ENCODE measurements at places on chromosomes 2 and 18. TPM values are rescaled to one million over a fixed set of nuclear protein-coding genes. Genes with fewer than 3 reads are reported as not detected.

DNA sequence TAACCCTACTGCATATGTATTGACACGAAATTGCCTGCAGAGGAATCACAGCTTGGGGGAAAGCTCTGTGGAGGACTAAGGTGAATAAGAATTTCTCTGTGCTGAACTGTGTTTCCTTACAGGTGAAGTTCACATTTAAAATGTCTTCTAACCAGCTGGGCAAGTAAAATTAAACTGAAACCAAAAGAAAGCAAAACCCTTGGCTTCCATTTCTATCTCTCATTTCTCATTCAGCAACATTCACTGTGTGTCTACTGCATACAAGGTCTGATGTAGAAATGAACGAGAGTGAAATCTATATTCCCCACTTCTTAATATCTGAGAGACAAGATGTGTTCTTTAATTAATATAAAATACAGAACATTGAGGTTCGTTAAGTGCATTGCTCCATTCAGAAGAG lies 397.3 kb downstream of the SOX11 start:
- DNase-seq, result no peak

Gene EPHA4
- total RNA-seq, result 5.2 TPM

- no peak for DNase-seq
Measured at GRCh38 chr2:196168181-196168580, 3.2 kb downstream of the STK17B start.

Gene DUSP2
- 202 TPM for total RNA-seq

Gene CPLX4
- not detected for total RNA-seq

DNA sequence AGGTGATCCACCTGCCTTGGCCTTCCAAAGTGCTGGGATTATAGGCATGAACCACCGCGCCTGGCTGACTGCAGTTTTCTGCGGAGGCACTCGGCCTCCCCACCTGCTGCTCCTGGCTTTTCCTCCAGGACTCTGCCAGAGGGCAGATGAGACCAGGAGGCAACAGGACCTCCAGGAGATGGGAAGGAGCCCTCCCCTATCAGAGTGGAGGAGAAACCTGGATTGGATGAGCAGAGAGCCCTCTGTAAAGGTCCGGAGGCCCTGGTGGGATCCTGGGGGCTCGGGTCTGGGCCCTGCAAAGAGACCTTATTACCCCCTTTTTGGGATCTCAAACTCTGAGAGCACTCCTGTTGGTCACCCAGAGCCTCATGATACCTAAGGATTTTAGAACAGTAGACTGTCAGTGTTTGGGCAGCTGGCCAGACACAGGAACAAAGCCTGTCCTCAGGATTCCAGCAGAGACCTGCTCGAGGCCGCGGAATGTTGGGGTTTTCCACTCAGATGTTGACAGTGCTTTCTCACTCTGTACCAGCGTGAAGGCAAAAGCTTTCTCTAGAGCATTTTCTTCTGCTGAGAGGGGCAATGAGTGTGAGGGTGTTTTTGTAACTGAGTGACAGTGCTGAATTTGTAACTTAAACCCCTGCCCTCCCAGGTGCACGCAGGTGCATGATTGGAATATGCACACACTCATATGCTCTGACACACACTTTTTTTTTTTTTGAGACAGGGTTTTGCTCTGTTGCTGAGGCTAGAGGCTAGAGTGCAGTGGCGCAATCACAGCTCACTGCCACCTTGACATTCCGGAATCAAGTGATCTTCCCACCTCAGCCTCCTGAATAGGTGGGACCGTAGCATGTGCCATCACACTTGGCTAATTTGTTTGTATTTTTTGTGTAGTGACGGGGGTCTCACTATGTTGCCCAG lies 48.4 kb downstream of the NPPC start:
- no peak for DNase-seq

Gene GPR17
- not detected for total RNA-seq

GRCh38 chr18:31426871-31427406 lies 20.6 kb upstream of the DSG3 start:
- DNase-seq, result no peak

DNA sequence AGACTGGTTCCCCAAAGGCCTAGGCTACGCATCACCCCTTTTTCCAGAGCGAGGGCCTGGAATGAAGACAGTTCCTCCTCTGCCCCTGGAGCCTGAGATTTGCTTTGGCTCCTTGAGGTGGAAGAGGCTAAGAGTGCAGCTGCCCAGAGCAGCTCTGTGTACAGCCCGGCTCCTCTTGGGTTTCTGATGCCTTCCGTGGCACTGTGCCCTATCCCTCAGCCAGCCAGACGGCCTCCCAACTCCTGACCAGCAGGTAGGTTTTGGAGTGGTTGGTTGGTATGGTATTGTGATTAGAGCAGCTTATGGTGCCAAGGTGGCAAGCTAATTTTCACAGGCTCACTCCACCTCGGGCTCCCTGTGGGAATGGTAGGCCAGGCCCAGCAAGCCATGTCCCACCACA lies 112.2 kb downstream of the TANC1 start:
- no peak for DNase-seq

DNA sequence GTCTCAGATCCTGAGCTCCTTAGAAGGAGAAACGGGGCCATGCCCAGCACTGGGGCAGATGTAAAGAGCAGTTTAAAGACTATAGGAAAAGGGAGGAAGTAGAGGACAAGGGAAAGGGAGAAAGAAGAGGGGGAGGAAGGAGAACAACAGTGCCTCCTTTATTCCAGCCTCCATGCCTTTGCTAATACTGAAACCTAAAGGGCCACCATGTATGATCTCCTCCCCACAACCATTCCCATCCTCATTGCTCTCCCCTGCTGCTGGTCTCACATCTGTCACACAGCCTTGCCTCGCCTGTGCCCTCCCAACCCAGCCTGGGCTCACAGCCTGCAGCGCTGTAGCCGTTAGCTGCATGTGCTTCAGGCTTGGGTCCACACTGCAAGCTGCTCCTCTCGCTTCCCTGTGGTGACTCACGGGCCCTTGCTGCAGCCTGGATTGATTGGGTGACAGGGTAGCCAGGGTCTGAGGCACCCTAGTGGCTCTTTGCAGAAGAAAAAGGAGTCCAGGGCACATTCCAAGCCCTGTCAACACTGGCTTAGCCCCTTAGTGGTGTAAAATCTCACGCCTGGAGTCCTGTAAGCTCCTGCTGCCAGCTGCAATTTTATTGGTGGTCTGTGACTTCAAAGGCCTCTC lies 281.9 kb downstream of the SRBD1 start:
- no peak for DNase-seq

DNA sequence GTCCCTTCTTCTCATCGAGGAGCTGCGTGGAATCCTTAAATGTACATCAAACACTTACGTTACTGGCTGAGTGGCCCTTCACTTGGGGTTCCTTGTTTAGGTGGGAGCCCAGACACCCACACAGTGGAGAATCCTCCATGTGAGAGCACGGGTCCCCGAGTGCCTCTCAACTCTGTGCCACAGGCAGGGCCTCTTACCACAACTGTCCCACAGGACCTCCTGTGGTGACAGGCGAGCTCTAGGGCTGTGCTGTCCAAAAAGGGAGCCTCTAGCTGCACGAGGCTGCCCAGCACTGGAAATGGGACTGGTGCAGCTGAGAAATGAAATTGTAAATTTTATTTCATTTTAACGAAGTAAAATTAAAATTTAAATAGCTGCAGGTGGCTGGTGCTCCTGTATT lies 145.7 kb downstream of the DYSF start:
- no peak for DNase-seq

Gene ALK
- total RNA-seq, result 0.05 TPM

- DNase-seq, result no peak
Measured at GRCh38 chr18:25140962-25141308, 211.0 kb downstream of the ZNF521 start.

DNA sequence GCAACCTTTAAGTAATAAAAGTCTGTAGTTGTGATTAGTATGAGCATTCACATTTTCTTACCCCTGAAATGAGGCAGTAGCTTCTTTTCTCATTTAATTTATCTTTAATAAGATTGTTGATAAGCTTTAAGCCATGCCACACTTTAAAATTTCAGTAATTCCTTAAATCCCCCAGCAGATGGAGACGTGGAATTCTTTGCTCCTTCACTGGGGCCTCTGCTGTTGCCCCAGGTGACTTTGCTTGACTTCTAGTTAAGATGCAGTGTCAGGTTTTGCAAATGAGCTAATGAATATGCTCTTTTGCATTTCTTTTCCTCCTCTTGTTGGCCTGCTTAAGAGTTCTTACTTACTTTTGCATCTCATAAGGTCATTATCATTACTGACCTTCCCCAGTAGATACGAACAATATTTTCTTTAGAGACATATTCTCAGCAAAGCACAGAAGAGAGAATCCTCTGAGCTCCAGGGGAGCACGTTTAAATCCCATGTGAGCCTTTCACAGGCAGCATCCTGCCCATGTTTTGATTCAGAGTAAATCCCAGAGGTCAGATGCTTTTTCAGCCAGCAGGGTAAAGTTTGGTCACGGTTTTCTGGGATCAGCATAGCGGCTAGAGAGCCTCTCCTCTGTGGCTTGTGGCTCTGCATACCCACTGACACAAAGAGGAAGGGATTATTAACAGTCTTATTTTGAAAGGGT lies 222.9 kb downstream of the PTPRM start:
- no peak for DNase-seq

DNA sequence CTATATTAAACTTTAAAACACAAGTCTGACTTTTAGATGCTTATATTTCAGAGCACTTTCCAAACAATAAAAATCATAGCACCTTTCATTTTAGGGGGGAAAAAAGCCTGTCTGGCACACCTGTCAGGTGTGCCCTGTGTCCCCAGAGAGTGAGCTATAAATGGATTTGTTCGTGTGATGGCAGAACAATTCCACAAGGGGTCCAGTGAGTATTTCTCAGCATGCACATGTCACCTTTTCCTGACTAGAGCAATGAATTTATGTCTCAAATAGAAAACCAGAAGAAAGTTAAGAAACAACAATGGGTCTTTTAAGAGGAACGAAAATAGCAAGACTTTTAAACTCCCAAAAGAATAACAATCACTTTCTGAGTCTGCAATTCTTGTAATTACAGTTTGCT lies 55.9 kb downstream of the ACVR1C start:
- DNase-seq, result no peak

GRCh38 chr18:13726972-13727331 lies 479 bp downstream of the RNMT start:
- DNase-seq, result no peak

GRCh38 chr2:119735565-119735964 lies 24.2 kb upstream of the PTPN4 start:
- DNase-seq, result no peak

GRCh38 chr2:127233710-127234109 lies 13.6 kb upstream of the CYP27C1 start:
- no peak for DNase-seq

DNA sequence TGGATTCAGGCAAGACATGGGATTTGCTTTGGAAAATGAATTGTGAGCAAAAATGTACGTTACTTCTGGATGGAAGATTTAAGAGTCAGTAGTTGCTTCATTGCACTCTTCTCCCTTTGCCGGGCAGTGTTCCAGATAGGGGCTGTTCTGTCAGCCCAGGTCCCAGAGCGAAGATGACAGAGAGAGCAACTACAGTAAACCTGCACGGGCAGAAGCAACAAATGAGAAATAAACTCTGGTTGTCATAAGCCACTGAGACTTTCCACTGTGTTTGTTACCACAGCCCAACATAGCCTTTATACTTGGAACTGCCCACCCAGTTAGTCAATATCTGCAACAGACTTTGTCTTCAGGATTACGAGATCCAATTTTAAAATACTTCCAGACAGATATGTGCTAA lies 83.3 kb downstream of the CACNB4 start:
- DNase-seq, result no peak

DNA sequence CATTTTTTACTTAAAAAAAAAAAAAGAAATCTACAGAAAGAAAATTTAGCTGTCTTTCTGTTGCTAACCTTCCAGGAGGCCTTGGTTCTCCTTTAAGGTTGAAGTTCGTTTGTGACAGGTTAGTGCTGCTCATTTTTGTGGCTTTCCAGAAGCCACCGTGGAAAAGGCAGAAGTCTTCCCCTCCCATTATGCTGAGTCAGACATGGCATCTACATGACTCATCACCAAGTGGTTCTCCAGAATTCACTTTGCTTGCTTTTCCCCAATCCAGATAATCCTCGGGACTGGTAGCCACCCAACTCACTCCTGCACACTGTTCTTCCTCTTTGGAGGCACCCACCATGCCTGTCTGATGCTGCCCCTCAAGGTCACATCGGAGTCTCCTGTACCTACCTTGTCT lies 228.7 kb downstream of the PIK3C3 start:
- DNase-seq, result no peak

Gene ZBTB14
- 22.5 TPM for total RNA-seq

Gene BOLL
- not detected for total RNA-seq

GRCh38 chr18:49865401-49865800 lies 52.1 kb upstream of the ACAA2 start:
- no peak for DNase-seq

GRCh38 chr18:68267583-68267982 lies 447.3 kb downstream of the TMX3 start:
- DNase-seq, result no peak

Gene ASIC4
- total RNA-seq, result 0.98 TPM

Gene COBLL1
- 0.04 TPM for total RNA-seq

DNA sequence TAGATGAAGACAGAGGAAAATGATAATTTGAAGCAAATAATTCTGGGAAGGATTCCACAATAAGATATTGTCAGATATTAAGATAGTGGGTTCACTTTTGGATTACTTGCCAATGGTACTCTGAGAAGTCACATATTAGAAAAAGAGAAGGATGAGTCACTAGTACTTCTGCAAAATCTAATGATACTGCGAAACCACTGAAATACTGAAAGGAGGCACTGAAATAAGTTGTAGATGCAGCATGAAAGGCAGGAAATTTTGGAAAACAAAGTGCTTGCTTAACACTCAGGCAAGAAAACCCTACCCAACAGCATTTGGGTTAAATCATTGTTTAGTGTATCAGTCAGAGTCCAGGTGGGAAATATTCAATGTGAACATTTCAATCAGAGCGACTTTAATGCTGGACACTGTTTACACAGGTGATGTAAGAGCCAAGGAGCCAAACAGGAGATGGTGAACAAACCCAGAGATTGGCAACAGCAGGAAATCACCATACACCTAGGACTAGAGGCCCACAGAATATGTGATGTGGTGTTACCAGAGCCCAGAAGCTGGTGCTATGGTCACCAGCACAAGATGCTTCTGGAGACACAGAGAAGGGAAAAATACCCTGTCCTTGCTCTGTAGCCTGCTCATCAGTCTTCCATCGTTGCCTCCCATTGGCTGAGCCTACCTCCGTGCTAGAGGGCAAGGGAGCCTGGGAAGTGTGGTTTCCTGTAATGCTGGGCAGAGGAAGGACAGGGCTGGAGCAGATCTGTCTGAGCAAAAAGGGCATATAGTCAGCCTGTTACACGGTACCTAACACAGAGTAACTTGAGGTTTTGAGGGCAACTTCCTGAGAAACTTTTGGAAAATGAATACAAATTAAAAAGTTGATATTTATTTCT lies 204.7 kb upstream of the ITGA4 start:
- DNase-seq, result no peak

DNA sequence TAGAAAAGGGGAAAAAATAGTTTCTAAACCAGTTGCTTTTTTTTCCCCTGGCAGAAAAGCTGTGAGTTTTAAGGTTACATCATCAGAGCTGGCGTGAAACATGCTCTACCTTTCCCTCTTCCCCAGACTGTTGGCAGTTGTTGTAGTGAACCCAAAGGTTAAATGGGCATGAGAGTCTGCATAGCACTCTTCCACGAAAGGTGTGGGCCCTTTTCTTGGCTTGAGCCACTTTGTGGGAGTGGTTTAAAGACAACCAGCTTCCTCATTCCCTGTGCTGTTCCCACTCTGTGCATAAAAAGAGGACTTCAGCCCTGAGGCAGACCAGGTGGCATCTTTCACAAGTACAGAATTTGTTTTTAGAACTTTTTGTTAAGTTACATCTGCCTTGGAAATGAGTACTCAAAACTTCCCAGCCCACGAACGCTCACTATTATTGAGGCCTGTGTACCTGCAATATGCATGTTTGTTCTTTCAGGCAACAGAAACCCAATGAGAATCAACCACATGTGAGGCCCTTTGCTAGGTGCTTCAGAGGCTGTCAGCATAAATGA lies 243.8 kb downstream of the BABAM2 start:
- DNase-seq, result no peak

Gene IL37
- total RNA-seq, result 0.32 TPM

All from activated naive CD4-positive, alpha-beta T cell treated with anti-CD3 and anti-CD28 coated beads, Interleukin-2, amount 50 U/mL, for 72 hours (primary cell).